T47D (cell line): ENCODE measurements at places on chromosomes 4 and X.

DNA sequence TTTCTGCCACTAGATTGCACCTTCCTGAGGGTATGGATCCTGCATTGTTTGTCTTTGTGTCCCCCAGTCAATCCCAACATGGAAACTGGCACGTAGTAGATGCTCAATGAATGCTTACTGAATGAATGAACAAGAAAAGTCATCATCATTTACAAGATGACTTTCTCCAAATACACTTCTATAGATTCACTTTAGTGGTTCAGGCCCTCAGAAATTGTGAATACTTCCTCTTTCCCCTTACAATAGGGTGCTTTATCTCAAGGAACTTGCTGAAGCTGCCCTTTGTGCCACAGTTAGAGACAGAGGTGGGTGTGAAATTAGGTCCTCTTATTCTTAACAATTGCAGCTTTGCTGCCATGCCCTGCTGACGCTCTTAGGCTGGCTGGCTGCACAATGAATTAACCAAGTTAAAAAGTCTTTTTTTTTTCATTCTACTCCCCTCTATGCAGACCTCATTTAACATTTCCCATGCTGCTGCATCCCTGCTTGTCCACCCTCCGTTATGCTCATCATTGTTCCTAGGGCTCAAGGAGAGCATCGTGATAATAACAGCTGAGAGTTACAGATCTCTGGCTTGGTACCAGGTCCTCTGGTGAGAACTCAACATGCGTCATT is 108.0 kb upstream of the ZNF518B start:
- DNase-seq: no peak

DNA sequence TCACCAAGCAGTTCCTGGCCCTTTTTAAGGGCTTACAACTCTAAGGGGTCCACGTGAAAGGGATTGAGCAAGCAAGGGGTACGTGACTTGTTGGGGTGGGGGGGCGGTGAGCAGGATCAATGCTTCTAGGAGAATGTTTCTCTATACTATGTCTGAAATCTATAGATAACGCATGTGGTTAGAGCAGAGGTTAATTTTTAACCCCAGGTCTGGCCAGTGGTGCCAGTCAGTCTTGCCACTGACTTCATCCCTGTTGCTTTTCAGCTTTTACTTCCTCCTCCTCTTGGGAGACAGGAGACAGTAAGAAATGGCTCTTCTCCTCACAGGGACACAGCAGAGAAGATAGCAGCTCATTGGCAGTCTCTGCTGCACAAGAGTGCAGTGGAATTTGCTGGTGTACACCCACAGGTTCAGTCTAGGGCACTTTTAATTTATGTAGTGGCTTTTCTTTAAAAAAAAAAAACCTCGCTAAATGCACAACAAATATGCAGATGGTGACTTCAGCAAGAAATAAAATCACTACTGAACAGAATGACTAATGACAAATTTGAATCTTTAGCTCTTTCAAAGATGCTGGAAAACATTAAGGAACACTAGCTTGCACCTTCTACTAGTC is 190.5 kb downstream of the CCNG2 start:
- no peak for DNase-seq

DNA sequence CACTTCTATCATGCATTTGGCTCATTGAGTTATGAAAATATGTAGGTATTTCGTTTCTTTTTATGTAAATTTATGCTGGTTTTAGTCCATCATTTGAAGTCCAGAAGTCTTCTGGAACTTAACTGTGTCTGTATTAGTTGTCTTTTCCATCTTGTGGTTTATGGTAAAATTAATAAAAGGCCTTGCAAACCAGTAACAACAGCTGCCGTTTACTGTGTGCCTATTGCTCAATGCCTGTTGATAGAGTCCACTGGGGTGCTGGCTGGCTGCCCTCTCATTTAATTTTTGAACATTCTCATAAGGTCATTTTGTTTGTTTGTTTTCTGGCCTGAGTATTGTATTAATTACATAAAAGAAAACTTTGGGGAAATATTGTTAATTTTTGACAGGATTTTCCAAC is 98.0 kb downstream of the NAA11 start:
- no peak for DNase-seq

DNA sequence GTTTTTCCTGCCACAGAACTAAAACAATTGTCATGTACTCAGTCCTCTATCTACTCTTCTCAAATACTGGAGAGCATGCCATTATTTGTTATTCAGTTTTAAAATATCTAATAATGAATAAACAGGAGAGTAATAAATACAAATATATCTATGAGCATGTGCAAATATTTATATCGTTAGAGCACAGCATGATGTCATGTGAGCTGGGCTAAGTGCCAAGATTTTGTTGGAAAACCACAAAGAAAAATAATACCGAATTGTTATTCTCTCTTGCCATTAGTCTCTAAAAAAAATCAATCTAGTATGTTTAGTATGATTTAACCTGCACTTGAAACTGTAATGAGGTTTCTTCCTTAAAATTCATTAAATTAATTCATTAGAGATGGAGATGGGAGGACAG is 97.3 kb downstream of the DDX60 start:
- no peak for DNase-seq

DNA sequence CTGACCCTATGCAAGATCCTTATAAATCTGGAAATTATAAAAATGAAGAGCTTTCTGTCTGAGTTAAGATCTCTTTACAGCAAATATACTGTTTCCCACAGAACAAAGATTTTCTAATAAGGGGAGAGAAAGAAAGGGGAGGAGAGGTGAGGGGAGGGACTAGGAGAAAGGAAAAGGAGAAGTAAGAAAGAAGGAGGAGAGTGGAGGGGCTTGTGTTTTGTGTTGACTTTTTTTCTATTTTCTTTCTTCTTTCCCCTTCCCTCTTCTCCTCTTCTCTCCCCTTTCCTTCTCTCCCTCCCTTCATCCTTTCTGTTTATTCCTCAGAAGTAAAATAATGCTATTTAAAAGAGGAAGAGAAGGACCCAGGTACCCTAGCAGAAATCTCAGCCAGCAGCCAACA is 6.2 kb downstream of the CXCL6 start:
- no peak for DNase-seq

DNA sequence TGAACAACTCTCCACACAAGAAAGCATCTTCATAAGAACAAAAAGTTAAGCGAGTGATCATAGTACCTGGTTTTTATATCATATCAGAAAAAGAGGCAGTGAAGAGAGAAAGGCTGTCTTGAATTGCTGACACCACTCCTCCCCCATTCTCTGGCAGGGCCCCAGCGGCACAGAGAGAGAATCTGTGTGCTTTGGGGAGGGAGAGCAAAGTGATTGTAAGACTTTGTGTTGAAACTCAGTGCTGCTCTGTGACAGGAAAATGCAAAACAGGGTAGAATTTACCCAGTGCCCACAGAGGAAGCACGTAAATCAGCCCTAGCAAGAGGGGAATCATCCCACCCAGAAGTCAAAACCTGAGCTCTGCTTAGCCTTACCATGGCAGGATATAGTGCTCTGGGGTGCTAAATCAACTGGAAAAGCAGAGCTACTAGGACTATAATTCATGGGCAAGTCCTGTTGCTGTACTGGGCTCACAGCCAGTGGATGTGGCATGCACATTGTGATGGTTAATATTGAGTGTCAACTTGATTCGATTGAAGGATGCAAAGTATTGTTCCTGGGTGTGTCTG is 174.6 kb downstream of the PRR32 start:
- no peak for DNase-seq

DNA sequence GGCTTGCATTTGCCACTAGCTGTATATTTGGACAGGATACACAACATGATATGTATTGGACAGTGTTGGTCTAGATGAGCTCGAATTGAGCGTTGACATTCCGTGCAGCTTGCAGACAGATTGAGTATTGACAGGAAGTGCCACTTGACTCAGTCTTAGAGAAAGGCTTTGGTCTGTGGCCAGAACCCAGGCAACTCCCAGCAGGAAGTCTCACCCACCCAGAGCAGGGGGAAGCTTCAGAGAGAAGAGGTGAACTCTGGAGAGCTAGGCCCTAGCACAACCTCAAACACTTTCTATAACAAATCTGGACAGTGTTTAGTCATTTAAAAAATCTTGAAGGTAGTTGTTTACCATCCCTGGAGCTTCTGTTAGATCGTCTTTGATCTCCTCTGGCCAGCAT is 280.5 kb downstream of the FBXW7 start:
- DNase-seq: no peak

GRCh38 chr4:2924286-2924685 is 38.9 kb downstream of the NOP14 start:
- no peak for DNase-seq

GRCh38 chr4:111499706-111500105 is 645.5 kb upstream of the FAM241A start:
- DNase-seq: no peak

DNA sequence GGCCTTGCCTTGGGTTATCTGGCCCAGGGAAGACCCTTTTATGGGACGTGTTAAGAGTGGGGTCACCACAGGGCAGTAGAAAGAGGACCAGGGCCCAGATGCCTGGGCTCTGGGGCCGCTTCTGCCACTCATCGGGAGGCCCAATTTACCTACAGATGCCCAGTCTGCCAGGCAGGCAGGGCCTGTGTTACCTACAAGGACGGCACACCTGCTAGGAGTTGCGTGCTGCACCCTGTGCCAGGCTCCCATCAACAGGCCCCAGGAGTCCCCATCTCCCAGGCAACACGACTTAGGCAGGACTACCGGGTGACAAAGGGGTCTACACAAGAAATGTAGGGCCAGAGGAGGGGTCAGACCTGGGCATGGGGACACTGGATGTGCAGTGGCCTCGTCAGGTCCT is 34.6 kb downstream of the WDR1 start:
- no peak for DNase-seq

GRCh38 chr4:81811562-81812293 is 340.0 kb upstream of the RASGEF1B start:
- no peak for DNase-seq

DNA sequence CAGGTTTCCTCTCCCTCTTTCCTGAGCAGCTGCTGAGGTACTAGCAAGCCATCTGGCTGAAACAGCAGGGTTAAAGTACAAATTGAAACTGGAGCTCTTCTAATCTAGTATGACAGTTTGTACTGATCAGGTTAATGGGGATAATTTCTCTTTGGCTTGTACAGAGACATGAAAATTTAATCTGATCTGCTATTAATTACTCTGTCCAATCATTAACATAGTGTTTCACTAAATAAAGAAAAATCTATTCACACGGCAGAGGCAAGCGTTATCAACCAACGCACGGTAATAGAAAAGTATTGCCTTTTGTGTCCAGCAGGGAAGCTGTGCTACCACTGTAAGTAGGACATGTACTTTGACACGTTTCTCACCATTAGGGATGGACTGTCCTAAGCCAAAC is 71.1 kb downstream of the IGSF1 start:
- no peak for DNase-seq

DNA sequence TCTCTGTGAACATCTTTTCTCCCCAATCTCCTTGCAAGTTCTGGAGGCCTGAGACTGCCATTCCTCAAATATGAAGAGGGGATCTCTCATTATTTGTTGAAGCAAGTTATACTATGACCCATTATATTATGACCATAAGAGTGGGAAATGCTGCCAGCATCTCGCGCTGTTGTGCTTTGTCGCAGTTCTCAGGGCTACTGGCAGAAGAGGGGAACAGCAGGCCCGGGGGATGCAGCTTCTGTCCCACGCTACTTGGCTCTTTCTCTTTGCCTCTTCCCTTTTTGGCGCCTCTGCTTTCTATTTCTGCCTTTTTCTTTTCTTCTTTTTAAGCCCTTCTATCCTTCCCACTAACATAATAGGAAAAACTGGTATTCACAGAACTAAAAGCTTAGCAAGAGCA is 64.2 kb downstream of the GEMIN8 start:
- DNase-seq: no peak

GRCh38 chrX:29107231-29107630 is 520.0 kb downstream of the IL1RAPL1 start:
- DNase-seq: no peak

DNA sequence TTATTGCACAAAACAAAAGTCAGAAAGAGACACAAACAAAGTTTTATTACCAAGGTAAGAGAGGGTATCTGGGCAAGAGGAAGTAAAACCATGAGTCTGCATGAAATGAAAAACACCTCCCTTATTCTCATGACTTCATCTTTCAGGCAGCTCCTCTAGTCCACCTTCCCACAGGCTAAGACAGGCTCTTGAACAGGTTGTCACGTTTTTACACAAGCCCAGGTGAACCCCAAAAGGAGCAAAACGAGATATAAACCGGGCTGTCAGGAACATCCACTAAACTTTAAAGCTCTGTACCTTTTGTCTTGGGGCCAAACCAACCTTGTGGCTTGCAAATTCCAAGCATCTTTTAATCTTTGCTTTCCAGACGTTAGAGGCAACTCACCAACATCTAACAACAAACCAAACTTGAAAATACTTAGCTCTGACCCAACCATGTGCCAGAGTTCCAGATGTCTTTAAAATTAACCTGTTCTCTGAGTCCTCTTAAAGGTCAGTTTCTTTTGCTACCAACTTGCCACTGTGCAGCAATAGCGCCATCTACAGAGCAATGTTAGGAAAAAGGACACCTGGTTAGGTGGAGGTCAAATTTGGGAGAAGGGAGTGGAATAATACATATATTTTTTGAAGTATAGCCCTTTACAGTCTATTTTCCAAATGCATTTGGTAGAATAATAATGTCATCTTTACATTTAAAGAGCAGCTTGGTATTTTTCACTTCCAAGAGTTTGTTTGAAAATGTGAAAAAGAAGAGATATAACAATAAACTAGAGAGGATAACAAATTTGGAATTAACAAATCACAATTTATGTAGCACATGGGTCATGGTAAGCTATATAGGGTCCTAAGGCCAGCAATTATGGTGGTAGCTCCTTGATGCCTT is 73.1 kb downstream of the QRFPR start:
- DNase-seq: no peak

DNA sequence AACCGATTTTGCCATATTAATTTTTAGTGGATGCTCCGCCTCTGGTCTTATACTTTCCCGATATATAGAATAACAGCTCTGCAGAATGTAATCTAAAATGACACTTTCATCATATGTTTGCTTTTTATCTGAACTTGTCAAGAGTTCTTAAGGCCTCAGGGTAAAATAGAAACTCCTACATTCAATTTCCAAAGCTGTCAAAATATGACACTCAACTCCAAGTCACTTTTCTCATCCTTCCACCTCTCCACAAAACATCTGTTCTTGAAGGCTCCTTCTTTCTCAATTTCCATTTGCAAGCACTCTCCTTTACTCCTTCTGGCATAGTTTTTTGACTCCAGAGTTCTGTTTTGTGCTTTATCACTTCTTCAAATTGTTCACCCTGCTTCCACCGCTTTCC is 242.2 kb downstream of the PDGFC start:
- no peak for DNase-seq

DNA sequence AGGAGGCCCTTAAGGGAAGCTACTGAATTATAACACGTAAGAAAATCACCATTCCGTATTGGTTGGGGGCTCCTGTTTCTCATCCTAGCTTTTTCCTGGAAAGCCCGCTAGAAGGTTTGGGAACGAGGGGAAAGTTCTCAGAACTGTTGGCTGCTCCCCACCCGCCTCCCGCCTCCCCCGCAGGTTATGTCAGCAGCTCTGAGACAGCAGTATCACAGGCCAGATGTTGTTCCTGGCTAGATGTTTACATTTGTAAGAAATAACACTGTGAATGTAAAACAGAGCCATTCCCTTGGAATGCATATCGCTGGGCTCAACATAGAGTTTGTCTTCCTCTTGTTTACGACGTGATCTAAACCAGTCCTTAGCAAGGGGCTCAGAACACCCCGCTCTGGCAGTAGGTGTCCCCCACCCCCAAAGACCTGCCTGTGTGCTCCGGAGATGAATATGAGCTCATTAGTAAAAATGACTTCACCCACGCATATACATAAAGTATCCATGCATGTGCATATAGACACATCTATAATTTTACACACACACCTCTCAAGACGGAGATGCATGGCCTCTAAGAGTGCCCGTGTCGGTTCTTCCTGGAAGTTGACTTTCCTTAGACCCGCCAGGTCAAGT is 6.9 kb upstream of the MSANTD1 start:
- DNase-seq: no peak
